ENCODE measurements at places on chromosomes 4 and X.

- no peak for DNase-seq
These were observed 7.6 kb downstream of the SORCS2 start for GRCh38 chr4:7199771-7200441.

GRCh38 chr4:107069049-107069448 is 32.9 kb upstream of the DKK2 start:
- no peak for DNase-seq

GRCh38 chrX:49184294-49185281 is 1.6 kb downstream of the PRICKLE3 start:
- peak; percentile 69 for DNase-seq

DNA sequence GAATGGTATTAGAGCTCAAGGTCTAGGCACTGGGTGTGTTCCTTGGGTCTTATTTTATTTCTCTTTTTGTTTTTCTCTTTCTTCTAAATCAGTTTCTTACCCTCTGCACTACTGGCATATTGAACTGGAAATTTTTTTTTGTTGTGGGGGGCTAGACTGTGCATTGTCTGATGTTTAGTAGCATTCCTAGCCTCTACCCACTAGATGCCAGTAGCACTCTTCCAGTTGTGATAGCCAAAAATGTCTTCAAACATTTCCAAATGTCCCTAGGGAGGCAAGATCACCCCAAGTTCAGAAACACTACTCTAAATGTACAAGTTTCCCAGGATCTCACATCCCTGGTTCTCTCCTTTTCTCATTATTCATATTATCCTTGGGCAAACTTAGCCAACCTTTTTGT is 69.8 kb upstream of the AMOT start:
- no peak for DNase-seq

DNA sequence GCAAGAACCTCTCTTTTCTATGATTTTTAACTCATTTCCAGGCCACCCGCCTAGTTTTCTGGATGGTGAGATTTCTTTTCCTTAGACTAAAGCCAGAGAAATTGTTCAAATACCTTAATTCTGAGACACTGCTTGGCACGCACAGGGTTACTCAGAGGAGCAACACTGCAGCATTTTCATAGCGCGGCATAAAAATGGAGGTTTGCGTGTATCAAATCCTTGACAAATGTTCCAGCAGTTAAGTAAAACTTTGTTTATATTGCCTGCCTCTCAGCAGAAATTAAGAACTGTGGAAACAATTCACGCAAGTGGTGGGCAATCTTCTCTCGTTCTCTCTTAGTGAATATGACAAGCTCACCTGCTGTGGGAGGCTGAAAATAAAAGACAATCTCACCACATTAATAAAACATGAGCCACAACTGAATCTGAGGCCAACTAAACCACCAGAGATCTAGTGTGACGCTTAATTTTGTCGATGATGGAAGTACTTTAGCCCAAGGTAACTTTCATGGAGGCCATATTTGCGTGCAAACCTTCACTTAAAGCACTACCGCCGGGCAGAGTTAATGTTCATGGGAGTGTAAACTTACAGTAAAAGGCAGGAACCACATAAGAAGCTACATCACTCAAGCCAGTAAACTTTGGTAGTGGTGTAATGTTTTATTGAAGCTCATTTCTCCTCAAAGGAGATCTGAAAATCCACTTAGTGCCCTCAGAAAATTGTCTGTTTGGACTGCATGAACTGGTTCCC is 894.8 kb upstream of the EPHA5 start:
- no peak for DNase-seq

- no peak for DNase-seq
These were observed 6.5 kb downstream of the FATE1 start for GRCh38 chrX:151722241-151722846.

GRCh38 chrX:9252182-9252581 is 212.7 kb upstream of the TBL1X start:
- DNase-seq: no peak

- DNase-seq: peak; percentile 9
These were observed 93.0 kb downstream of the TSPAN7 start for GRCh38 chrX:38654302-38654701.

- DNase-seq: no peak
These were observed 609.9 kb upstream of the CPEB2 start for GRCh38 chr4:14392378-14392777.

DNA sequence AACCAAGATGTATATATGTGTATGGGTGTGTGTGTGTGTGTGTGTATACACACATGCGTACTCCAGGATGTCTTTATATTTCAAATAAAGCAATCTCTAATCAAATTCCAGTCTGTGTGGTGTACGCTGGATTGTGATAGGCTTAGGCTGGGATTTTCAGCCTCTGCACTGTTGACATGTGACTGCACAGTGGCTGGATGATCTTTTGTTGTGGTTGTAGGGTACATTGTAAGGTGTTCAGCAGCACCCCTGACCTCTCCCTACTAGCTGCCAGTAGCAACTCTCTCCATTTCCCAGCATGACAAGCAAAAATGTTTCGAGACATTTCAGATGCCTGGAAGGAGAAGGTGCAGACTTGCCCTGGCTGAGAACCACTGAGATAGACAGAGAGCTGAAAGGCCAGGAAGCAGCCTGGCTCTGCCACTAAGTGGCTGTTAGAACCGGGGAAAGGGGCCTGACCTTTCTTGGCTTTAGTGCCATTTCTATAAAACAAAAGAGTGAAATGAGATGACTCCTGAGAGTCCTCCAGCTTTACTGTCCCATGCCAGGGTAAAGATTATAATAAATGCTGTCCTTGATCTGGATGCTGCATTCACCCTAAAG is 10.5 kb downstream of the PGM2 start:
- no peak for DNase-seq

- no peak for DNase-seq
These were observed 146.9 kb downstream of the FNIP2 start for GRCh38 chr4:158915683-158916241.
